ENCODE measurements at places on chromosomes 4 and X.
A peak's percentile ranks its signal among the peaks of the same experiment; 100 is the strongest.

DNA sequence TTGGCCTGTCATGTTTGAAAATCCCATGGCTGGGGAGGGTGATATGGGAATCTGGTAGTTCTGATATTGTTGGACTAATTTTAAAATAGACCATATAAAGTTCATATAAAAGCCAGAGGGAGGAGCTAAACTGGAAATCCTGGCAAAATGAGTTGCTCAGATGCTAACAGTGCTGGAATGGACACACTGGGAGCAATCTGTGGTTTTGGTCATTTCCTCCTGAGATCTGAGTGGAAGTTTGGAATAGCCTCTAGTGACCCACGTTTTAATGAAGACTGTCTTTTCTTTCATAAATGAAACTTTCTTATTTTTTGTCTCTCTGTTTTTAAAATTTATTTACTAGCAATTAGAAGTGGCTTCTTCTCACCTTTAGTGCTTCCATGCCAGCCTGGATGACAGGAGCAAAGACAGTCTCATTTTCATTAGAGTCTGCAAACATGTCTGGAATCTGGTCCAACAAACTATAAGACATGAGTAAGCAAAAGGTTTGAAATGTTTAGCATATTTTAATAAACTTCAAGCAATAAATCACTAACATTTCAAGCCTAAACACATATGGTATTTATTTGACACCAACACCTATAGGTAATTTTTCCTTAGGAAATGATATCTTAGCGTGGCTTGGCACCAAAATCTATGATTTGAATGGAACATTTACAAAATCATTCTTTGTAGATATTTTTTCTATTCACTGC is 66.6 kb downstream of the METTL14 start:
- peak; percentile 80 for ATAC-seq

DNA sequence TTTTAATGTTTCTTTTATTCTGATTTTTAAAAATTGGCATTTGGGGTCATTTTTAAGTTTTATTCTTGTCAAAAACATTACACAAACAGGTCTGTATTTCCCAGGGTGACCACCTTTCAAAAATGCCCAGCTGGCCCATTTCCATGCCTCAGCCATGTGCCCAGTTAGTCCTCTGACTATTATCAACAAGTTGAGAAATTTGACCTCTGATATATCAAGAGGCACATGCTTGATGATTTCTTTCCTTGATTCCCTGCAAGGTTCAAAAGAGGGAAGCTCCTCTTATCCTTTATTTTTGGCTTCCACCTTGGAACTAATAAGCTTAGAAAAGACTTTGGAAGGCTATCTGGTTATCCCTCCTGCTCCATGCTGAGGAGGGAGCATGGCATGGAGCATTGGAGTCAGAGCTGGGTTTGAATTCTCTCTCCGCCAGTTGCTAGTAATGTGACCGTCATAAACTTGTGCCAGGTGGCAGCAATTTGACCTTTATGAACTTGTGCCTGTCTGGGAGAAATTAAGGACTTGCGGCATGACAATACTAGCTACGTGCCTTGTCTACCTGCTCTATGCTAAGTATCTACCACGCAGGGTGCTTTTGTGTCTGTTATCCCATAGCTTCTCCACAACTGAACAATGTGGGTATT is 122.4 kb upstream of the SLC4A4 start:
- no peak for ATAC-seq

DNA sequence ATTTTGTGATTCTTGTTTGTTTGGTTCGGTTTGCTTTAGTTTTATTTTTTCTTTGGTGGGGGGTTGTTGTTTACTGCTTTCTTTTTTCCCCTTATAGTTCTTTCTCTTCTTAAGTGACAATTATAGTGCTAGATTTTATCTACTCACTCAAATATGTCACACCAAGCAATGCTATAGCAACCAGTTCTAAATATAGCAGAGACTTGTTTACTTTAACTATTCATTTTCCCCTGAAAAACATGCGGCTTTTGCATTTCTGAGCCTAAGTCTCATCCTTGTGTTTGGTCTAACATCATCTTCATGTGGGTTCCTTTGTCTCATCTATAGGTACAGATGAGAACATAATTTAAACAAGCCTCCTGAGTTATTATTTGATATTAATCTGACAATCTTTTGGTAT is 676.6 kb downstream of the FAT4 start:
- ATAC-seq: no peak

DNA sequence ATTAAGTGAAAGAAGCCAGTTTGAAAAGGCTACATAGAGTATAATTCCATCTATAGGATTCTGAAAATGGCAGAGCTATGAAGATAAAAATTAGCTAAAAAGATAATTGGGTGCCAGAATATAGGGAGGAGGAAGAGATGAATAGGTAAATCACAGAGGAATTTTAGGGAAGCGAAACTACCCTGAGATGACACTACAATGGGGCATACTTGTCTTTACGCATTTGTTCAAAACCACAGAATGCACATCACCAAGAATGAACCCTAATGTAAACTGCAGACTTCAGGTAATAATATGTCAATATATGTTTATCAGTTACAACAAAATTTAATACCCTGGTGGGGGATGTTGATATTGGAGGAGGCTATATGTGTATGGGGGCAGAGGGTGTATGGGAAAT is 1342.9 kb downstream of the ADGRL3 start:
- ATAC-seq: no peak

DNA sequence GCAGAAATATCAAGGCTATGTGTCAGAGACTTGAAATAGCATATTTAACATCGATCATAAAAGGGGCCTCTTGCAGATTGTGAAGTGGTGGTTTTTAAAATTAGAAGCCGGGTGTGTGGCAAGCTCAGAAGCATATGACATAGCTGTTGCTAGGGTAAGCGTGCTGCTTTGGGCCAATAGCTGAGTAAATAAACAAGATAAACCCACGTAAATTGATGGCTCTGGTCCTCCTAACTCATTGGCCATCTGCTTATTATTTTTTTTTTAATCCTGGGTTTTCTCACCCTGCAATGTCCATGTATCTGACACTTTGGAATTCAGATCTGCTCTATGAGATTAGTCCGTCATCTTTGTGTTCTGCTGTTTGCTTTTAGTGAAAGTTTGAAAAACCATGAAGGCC is 32.6 kb upstream of the STOX2 start:
- no peak for ATAC-seq

- ATAC-seq: no peak
These were observed 10.8 kb downstream of the ETDB start for GRCh38 chrX:135109554-135109953.

DNA sequence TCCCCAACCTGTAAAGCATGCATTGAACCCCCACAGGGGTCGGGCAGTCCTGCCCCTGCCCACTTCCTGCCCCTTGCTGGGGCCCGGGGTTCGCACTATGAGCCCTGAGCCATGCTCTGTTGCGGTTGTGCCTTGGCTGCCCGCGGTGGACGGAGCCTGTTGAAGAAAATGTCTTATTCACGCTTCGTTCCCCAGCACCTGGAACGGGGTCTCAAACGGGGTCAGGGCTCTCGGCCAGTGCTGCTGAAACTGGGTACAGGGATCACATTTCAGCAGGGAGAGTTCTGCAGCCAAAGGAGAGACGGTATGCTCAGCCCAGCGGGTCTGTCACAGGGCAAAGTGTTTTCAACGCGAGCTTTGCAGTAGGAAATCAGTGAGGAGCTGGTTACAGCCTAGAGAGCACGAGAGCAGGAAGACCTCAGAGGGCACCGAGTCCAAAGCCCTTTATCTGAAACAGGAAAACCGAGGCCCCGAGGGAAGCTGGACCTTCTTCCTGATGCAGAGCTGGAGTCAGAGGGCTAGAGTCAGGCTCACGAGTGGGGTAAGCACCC is 46.3 kb upstream of the AFAP1 start:
- no peak for ATAC-seq

DNA sequence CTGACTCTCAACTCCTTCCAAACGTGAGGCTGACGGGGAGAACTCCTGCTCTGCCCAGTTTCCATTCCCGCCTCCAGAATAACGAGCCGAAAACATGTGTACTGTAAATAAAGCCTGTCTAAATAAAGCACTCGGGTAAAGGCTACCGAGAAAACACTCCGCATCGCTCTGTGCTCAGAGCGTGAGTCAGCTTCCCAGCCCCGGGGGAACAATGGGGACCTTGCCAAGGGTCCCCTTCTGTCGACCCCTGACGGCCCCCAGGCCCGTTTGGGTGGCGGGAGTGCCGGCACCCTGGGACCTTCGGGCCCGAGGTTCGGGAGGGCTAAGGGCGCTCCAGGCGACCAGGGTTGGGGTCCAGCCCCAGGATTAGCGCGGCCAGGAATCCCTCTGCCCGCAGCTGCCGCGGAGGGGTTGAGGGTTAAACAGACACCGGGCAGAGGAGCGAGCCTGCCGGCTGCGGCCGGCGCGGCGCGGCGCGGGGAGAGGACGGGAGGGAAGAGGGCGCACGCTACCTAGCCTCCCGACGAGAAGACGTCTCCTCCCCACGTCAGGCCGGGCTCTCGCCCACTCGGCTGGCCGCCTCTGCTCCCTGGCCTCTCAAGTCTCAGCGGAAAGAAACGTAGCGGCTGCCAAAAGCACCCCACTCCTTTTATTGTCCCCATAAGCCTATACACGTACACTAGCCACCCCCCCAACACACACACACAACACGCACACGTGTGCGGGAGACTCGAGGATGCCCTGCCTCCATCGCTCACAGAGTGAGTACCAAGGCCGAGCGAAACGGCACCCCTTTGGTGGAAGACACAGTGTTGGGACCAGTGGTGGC is 85.5 kb downstream of the BCOR start:
- ATAC-seq: no peak

GRCh38 chr4:168648929-168649328 is 152.1 kb downstream of the PALLD start:
- ATAC-seq: peak; percentile 58

DNA sequence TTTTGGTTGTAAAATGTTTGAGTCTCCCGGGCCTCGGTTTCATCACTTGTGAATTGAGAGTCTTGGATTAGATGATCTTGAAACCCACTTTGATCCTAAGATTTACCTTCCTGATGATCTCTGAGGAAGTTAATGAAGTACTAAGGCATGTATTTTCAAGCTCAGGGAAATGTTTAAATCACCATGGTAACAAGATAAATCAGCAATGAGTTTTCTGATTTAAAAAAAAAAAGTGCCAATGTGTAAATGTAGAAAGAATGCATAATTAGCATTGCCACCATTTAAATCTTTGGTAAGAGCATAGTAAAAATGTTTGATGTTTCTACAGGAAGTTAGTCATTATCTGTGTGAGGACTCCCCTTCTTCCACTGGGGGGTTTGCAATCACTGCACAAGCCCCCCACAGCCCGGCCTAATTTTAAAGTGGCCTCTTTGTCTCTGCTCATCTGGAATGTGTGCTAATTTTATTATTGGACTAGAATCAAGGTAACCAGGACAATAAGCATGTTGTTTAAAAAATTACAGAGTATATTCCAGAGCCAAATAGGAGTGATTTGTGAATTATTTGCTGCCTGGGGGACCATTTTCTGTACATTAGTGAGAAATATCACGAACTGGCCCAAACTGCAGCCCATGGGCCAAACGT is 93.6 kb downstream of the SLC34A2 start:
- ATAC-seq: no peak

GRCh38 chr4:138864961-138865720 is 150.4 kb upstream of the NOCT start:
- ATAC-seq: no peak

DNA sequence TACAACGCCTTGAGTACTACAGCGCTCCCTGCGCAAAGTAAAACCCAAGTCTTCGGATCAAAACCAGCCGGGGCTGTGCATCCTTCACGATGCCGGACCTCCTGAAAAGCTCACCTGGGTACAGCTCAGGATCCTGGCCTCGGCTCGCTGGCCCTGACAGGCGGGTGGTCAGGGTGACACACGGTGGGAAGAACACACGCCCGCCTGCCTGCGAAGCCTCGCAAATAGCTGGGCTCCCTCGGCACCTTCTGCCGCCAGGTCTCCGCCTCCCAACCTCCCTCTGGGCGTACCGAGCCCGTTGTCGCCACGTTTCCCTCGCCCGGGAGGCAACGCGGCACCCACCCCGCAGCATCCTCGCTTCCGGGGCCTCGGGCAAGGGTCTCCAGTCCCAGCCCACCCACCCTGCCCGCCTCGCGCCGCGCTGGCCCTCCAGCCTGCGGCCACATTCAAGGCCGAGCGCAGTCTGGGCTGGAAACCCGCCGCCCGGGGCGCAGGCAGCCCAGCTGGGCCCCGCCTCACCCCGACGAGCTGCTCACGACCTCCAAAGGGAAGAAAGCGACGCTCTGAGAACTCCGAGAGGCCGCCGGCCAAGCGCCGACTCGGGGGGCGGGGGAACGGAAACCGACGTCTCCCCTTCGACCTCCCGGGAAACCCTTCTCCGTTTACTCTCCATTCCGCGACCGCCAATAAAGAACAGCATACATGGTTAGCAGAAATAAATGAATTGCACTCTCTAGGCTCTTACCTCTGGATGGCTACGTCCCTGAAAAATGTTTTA is 511 bp downstream of the PPM1K start:
- peak; percentile 71 for ATAC-seq

DNA sequence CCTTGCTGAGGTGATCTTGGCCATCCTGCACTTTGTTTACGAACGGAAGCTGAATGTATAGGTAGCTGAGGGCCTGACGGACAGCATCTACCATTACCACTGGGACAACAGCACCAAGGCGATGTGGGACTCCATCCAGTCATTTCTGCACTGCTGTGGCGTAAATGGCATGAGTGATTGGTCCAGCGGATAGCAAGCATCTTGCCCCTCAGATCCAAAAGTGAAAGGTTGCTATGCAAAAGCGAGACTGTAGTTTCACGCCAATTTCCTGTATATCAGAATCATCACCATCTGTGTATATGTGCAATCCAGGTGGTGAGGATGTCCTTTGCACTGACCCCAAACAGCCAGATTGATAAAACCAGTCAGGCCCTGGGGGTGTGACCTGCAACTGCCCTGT is 4.2 kb upstream of the PYURF start:
- ATAC-seq: no peak

DNA sequence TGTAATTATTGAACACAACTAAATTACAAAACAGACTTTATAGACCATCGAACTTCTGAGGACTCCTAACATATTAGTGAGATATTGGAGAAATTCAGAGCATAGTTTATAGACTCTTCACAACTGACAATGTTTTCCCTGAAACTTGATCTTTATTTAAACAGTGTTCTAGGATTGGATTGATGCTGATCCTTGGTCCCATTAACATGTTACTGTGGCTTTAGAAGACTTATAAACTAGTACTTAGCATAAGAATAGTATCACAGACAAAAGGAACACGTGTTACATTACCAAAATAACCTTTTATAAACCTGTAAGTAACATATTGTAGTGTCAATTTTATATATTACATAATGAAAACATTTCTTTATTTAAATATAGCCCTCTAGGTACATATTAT is 689.6 kb downstream of the CCSER1 start:
- ATAC-seq: no peak

GRCh38 chrX:1321674-1322073 is 14.9 kb upstream of the IL3RA start:
- ATAC-seq: no peak

DNA sequence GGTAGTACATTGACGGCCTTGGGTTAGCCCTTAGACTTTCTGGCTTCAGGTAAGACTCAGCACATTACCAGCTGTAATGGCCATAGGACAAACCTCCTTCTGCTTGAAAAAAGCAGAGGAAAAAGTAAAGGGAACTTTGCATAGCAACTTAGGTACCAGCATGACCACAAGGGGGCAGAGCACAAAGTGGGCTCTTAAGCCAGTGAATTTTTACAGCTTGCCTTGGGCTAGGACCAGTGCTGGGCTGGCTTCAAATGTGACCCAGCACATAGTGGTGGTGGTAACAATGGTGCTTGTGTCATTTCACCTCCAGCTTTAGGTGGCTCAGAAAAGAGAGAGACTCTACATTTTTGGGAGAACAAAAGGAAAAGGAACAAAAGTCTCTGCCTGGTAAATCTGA is 66.1 kb downstream of the KLHL4 start:
- peak; percentile 56 for ATAC-seq
